ENCODE measurements at places on chromosomes 3 and 15.

GRCh38 chr3:186902154-186902553, 28.2 kb upstream of the ST6GAL1 start:
- no peak for DNase-seq

GRCh38 chr15:89770041-89770440, 6.1 kb upstream of the MESP2 start:
- DNase-seq = no peak

GRCh38 chr3:31962801-31963205, 18.3 kb downstream of the OSBPL10 start:
- DNase-seq = no peak

- no peak for DNase-seq
These were observed 186.7 kb downstream of the NSUN3 start for GRCh38 chr3:94249491-94250079.

- DNase-seq = no peak
These were observed 30.0 kb downstream of the PAQR5 start for GRCh38 chr15:69328739-69329138.

DNA sequence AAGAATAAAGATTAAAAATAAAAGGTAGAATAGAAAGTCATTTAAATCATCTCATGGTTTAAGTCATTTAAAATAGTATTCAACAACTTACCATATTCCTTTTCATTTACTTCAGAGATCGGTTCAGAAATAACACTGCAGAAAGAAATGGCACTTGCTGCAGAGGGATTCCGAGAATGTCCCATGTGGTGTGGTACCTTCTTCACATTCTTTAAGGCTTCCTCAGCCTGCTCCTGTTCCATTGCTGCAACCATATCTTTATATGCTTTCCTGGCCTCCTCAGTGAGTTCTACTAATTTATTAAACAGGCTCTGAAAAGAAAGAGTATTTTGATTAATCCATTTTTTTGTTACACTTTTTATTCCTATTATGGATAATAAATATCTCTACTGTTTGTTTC, 32.6 kb upstream of the SHC4 start:
- DNase-seq = no peak

- peak; percentile 95 for DNase-seq
These were observed 60.3 kb downstream of the RGMA start for GRCh38 chr15:93028632-93029213.

GRCh38 chr15:27784107-27784506, 315.0 kb downstream of the OCA2 start:
- no peak for DNase-seq

GRCh38 chr15:74976159-74976558, 19.2 kb upstream of the SCAMP5 start:
- DNase-seq = no peak

DNA sequence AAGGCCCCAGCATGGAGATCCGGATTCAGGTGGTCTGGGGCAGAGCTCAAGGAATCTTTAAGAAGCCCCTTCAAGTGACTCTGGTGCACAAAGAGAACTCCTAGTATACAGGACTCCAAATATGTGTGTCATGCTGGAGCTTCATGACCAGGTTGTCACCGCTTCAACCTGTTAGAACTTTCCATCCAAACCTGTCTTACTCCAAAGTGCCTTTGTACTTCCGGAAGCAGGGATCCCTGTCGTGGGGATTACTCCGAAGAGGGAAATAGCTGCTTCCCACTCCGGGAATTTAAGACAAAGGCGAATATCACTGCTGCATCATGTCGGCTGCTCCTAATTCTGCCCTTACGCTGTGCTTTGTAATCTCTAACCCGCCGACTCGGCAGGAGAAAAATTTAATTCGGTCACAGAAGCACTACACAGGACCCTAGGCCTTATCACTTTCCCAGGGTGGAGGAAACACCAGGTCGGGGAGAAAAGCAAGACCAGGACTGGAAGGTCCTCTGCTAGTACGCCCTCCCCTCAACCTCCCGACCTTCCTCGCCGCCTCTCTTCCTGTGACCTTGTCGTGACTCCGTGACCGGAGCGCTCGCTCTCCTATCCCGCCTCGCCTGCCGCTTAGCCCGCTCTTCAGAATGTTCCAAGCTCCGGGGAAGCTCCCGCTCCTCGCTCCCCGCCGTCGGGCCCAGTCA, 730 bp downstream of the HIGD1A start:
- peak; percentile 49 for DNase-seq

- no peak for DNase-seq
These were observed 511.9 kb downstream of the GBE1 start for GRCh38 chr3:81249540-81250029.

DNA sequence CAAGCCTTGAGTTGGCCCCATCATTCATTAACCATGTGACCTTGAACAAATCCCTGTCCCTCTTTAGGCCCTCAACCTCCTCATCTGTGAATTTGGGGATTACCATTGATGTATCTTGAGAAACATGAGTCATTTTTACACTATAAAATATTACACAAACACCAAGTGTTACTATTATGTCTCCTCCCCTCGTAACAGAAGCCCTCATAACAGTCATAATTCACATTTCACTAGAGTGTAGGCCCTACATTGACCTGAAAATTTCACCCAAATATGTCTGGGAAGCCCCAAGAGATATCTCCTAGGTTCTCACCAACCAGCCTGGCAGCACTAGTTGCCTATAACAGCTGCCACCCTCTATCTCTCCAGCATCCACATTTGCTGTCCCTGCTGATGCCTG, 15.8 kb upstream of the SLC6A1 start:
- no peak for DNase-seq

DNA sequence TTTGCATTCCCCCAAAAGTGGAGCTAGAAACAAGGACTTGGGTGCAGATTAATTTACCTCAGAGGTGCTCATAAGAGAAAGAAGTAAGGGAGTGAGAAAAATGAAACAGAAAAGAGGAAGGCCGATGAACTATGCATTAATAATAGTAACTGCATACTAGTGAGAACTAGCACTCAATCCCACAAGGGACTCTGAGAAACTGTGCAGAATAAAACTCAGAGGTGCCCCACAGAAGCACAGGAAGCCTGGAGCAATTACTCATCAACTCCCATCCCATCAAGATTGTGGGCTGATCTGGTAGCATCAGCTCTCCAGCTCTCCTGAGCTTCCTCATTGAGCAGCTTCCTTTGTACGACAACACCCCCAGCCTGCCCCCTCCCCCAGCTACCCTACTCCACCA, 50.8 kb downstream of the CLDN18 start:
- DNase-seq = no peak

- DNase-seq = no peak
These were observed 177.6 kb upstream of the BCL6 start for GRCh38 chr3:187922704-187923416.

GRCh38 chr3:155491696-155492095, 198.2 kb upstream of the STRIT1 start:
- DNase-seq = no peak

DNA sequence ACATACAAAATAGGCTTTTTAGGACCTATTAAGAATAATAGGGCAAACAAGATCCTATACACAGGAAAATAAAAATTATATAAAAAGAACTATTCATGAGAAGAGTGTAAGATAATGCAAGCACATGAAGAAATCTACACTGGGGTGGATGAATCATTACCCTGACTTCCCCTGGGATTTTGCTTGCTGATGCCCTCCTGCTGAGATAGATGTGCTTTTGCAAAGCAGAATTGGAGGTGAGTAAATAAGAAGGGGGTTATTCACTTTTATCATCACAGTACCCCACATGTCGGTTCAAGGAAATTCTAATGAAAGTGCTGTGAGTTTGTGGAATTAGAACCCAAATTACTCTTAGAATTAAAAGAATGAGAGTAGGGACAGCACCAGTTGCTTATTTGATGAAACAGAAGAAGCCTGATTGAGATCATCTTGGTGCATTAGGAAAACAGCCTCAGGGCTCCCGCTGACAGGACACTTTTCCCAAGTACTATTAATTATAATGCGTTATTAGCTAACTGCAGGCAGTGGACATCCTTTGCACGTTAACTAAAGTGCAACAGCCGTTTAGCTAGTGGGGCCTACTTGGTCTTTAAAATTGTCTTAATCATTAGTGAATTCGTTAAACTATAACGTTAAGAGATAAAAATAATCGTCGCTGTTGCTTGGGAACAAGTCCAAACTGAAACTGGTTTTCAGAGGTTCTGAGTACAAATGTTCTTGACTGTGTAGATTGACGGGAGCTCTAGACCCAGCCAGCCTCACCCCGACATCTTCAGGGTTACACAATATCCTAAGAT, 48.4 kb downstream of the SLC2A2 start:
- no peak for DNase-seq

- DNase-seq = no peak
These were observed 52.2 kb upstream of the PTX3 start for GRCh38 chr3:157384491-157384890.

GRCh38 chr3:117433427-117433826, 723.8 kb downstream of the TUSC7 start:
- no peak for DNase-seq
